ENCODE measurements at places on chromosomes 12 and 14. TPM values are rescaled to one million over a fixed set of nuclear protein-coding genes. Genes with fewer than 3 reads are reported as not detected.

The GALC gene
- 19.2 TPM for total RNA-seq

- DNase-seq = no peak
Measured at GRCh38 chr12:57154804-57155434, 7.5 kb upstream of the LRP1-AS start.

GRCh38 chr12:83161456-83161855 lies 474.8 kb downstream of the TMTC2 start:
- DNase-seq = no peak

DNA sequence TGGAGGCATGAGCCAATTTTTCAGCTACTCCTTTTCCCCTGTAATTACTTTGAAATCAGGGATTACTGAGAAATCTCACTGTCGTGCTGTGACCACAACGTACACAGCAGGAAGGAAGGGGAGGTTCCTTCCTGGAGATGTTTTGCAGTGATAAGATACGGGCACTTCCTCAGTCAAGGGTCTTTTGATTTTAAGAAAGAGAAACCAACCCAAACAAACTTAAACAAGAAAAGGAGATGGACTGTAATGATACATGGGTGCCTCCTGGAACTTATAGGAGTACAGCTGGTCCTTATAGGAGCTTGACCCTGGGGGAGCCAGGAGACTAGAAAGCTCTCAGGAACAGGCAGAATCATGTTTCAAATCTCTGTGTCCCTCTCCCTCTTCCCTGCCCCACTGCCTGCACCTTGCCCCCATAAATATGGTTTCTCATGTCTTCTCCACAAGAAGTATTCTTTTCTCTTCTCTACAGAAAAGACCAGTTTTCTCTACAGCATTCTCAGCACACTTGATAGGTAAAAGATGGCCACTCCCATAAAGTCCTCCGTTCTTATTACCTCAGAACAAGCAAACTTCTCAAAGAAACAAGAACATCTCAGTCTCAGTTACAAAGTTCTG lies 281.1 kb upstream of the AMIGO2 start:
- DNase-seq = no peak

DNA sequence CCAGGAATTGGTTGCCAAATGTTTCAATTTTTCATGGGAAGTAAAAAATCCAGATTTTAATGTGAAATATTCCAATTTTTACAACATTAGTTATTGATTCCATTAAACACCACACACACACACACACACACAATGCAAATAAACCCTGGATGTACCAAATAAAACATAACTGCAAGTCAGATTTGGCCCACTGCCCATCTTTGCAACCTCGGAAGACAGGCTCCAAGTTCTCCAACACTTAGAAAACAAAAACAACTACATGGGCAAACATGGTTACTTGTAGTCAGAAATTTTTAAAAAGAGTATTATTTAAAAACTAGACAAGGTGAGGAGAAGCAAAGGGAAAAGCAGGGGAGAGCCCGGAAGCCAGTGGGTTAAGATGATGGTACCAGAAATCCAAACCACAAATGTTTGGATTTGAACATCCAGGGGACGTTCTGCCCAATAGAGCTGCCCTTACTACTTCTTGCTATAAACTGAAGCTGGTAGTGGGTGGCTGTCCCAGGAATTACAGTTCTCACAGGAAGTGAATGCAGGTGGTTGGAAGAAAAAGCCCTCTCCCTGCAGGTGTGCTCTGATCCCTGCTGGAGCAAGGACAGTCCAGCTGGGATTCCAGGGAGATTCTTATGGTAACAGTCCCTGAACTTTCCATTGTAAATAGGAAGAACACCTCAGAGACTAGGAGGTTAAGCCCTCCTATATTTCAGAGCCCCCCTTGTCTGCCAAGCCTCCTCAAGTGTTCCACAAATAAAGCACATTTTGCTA lies 111.7 kb downstream of the SLC25A21 start:
- no peak for DNase-seq

- DNase-seq = no peak
Measured at GRCh38 chr12:20452496-20453010, 84.2 kb downstream of the PDE3A start.

DNA sequence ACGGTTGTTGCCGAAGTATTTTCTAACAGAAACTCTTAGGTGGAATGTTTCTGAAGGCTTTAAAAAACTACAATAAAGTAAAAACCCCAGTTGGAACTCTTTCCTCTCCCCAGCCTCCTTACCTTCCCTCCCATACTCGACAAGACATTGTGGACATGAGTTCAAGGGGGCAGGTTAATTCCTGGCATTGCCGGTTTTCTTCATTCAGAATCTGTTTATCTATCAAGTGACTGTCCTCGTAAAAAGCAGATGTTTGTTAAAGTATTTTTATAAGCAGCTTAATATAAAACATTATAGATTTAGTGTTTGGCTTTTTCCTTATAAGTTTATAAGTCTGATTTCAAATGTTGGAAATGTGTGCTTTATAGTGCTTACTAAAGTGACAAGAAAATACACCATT lies 30.7 kb downstream of the PARP11 start:
- no peak for DNase-seq

DNA sequence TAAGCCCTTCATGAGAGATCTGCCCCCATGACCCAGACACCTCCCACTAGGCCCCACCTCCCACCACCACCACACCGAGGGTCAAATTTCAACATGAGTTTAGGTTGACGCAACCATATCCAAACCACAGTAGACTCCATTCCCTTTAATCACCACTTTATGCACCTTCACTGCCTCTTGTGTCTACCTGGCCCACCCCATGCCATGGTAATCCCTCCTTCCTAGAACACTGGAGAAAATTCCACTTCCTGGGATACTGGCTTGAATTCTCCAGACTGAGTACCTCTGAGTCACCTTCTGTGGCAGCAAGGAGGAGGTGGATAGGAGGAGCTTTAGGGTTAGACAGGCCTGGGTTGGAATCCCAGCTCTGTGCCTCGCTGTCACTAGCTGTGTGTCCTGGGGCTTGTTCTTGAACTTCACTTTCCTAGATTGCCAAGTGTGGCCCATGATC lies 26.1 kb upstream of the CIPC start:
- no peak for DNase-seq

- no peak for DNase-seq
Measured at GRCh38 chr14:52052288-52052943, 16.4 kb downstream of the NID2 start.

The GYS2 gene
- total RNA-seq = not detected

The FBRSL1 gene
- total RNA-seq = 33.7 TPM

The A2M gene
- 58.0 TPM for total RNA-seq

DNA sequence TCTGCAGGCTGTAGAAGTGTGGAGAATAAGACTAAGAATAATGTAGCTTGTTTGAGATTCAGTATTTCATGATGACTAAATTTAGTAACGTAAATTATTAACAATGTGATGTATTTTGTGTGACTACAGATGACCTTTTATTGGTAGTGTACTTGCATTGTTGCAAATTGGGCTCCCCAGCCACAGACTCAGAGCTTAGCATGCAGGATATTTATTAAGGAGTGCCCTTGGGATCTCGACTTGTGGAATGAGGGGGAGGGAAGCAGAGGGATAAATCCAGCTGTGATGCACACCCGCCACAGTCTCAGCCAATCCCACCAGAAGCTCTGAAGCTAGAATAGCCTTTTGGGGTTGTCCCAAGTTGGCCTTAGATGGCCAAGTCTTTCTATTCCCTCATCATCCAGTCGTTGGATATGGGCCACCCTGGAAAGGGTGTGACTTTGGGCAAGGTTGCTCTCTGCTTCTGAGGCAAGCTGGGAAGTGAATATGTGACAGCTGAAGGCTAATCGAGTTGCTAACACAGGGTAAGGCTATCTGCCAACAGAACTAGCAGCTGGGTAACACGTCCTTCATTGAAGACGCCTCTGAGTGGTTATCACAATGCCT lies 42.1 kb upstream of the USP44 start:
- no peak for DNase-seq

GRCh38 chr14:66131111-66131510 lies 355.1 kb upstream of the CCDC196 start:
- DNase-seq = no peak

The NUDT14 gene
- total RNA-seq = 19.8 TPM

DNA sequence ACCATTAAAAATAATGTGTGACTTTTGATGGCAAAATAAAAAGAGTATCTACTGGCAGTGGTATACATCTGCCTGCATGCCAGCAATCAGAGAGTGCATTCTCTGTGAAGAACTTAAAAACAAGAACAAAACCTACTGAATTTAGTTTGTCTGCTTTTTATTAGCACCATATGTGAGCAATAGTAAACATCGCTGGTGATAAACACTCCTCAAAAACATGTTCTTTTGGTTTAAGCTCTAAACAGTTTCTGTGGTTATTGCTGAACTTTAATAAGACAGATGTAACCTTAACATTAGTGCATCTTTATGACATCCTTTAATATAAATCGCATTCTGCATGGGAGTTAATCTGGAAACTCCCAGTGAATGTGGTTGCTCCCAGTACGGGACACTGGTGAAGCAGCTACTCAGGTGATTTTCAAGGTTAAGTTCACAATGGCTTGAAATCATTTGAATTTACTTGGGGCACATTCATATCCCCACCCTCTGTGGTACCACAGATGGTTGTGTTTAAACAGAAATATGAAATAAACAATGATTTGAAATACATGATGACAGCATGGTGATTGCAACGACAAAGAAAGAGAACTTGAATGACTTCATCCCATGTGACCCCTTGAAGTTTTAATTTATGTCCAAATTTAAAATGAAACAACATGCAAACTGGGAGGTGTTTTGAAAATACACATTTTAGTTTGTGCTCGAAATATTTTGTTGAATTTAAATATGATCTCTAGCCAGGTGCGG lies 285.9 kb downstream of the FOXN3 start:
- DNase-seq = no peak

The STON2 gene
- total RNA-seq = 39.5 TPM

DNA sequence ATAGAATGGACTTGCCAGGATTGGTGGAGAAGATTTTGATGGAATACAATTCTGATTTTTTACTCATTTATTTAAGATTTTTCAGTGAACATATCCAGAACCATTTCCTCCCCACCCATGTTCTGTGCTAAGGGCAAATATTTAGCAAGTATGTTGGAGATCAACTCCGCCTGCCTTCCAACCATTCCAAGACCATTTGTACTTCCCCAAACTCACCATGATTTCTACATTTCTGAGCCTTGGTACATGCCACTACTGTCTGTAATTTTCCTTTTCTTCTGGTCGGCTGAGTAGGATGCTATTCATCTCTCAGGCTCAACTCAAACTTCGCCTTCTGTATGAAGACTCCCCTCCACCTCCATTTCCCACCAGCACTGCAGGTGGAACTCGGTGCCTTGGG lies 150.6 kb downstream of the NTF3 start:
- DNase-seq = no peak

DNA sequence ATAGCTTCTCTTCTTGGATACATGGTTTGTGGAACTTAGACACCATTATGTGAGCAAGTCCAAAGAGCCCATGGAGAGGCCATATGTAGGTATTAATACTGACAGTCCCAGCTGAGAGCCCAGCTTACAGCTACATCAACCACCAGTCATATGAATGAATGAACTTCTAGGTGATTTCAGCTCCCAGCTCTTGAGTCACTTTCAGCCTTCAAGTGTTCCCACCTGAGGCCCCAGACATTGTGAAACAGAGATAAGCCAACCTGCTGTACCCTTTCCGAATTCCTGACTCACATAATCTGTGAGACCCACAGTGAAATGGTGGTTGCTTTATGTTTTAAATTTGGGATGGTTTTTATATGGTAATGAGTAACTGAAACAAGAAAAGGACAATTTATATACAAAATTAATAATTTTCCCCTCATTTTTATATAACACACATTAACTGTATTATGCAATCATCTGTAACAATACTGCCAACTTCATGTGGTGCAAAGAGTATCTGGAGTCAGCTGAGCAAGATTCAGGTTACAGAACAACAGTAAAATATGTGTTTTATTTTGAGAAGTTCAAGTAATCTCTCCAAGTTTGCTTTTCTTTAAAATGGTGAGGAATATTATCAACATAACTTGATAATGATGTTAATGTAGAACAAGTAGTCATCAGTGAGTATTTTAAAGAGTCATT lies 27.7 kb upstream of the FBXO33 start:
- DNase-seq = no peak

GRCh38 chr12:75766263-75767160 lies 255.1 kb upstream of the KRR1 start:
- DNase-seq = no peak

The CCDC177 gene
- not detected for total RNA-seq

DNA sequence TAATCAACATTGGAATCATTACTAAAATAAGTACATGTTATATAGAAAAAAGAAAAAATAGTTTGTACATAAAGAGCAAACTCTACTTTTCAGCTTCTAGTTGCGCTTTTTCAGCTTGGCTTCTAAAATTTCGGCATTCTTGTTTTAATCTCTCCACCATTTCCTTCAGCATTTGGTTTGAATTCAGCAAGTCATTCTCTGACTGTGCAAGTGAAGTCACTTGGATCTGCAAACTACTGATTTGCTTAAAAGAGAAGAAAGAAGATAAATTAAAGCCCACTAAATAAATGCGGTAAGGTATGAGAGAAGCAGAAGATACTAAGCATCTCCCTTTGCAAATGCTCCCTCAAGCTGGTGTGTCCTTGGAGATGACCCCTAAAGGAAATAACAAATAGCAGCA lies 126.3 kb downstream of the CEP83 start:
- DNase-seq = no peak

GRCh38 chr14:103846543-103847450 lies 578 bp downstream of the PPP1R13B start:
- peak; percentile 68 for DNase-seq

The TAS2R20 gene
- total RNA-seq = 2.6 TPM

DNA sequence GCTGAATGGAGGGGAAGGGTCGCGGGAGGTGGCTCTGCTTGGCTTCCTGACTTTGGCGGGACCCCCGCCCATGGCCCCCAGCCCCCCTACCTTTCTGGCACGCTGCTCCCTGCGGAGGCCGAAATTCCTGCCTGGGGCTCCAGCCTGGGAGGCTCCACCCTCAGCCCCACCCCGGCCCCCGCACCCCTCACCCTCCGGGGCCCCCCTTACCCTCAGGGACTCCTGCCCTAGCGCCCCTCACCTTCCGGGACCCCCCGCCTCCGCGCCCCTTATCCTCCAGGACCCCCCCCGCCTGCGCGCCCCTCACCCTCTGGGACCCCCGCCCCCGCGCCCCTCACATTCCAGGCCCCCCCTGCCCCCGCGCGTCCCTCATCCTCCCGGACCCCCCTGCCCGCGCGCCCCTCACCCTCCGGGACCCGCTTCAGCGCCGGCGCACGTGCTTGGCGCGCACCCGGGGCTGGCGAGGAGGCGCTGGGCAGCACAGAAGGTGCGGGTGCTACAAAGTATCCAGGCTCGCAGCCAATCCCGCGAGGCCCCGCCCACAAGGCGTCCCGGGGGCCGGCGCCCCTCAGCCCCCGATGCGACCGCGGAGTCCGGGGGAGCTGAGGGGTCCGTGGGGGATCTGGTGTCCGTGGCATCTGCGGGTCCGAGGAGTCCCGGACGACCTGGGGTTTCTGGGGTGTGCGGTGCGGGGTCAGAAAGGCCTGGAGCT lies at the start of gene ANHX:
Gene ANHX, minus strand, starts transcription at position 477 of the 712 bp plus-strand sequence. CDS start 1,521 bp downstream, outside the sequence.
- DNase-seq = no peak

DNA sequence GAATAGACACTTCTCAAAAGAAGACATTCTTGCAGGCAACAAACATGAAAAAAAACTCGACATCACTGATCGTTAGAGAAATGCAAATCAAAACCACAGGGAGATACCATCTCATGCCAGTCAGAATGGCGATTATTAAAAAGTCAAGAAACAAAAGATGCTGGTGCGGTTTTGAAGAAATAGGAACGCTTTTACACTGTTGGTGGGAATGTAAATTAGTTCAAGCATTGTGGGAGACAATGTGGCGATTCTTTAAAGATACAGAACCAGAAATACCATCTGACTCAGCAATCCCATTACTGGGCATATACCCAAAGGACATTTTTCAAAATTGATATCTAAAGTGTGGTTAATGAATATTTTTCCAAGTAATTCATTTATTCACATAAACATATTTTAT lies 39.6 kb upstream of the LIN7A start:
- DNase-seq = no peak

GRCh38 chr14:92122761-92123160 lies 992 bp downstream of the CPSF2 start:
- no peak for DNase-seq

The AQP5 gene
- 171 TPM for total RNA-seq

All from suprapubic skin (tissue), 4 donors.